Melanocyte of skin (primary cell): ENCODE measurements at places on chromosomes 6 and 20. TPM values are rescaled to one million over a fixed set of nuclear protein-coding genes. Genes with fewer than 3 reads are reported as not detected.

The HECA gene
- total RNA-seq = 11.4 and 17.8 TPM in 2 replicates

The HMGCLL1 gene
- not detected in 2 replicates for total RNA-seq

The MUC21 gene
- total RNA-seq = not detected in 2 replicates

The HLA-DRA gene
- total RNA-seq = 22.1 and 114 TPM in 2 replicates

The CPNE5 gene
- under 0.01 and 0.36 TPM in 2 replicates for total RNA-seq

The THBD gene
- 0.34 and 2.2 TPM in 2 replicates for total RNA-seq

The STMND1 gene
- not detected in 2 replicates for total RNA-seq

The GFRA4 gene
- total RNA-seq = not detected in 2 replicates

The GABRR1 gene
- not detected in 2 replicates for total RNA-seq

The IRF4 gene
- total RNA-seq = 182 and 186 TPM in 2 replicates

The ADAM33 gene
- total RNA-seq = under 0.01 and 1.5 TPM in 2 replicates

The KCNK16 gene
- total RNA-seq = not detected in 2 replicates

The RAD21L1 gene
- not detected in 2 replicates for total RNA-seq

The MYL9 gene
- total RNA-seq = 5.5 and 19.3 TPM in 2 replicates

The DDO gene
- total RNA-seq = not detected in 2 replicates

The KIAA0408 gene
- 1.7 and 2.5 TPM in 2 replicates for total RNA-seq

The C6orf141 gene
- total RNA-seq = not detected in 2 replicates

The POU5F1 gene
- not detected in 2 replicates for total RNA-seq

The GNRH2 gene
- total RNA-seq = 0.73 and 1.0 TPM in 2 replicates

The LAMA2 gene
- under 0.01 and 1.5 TPM in 2 replicates for total RNA-seq

The OR2B2 gene
- total RNA-seq = not detected in 2 replicates

The SLC22A2 gene
- total RNA-seq = not detected in 2 replicates

The REM1 gene
- not detected in 2 replicates for total RNA-seq
